ENCODE measurements at places on chromosomes 2 and 18. TPM values are rescaled to one million over a fixed set of nuclear protein-coding genes. Genes with fewer than 3 reads are reported as not detected.
A peak's percentile ranks its signal among the peaks of the same experiment; 100 is the strongest.

DNA sequence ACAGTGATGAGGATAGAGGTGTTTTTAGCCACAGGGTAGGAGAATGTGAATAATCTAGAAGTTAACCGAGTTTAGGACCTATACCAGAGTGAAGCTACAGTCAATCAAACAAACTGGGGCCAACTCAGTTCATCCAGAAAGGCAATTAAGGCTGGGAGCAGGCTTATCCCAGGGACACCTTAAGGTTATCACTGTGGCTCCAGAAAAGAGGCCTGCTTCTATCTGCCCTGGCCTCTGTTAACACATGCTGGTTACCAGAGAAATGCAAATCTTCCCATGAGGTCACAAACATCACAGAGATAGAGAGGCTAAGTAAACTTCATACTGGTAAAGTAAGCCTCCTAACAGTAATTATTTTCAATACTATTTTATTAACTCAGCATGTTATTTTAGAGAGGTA lies 93.2 kb upstream of the GRB14 start:
- H3K4me3 ChIP-seq = no peak overlapping the region
- H3K36me3 ChIP-seq = no peaks in the 10 kb centered on the region
- H3K27ac ChIP-seq = no peak overlapping the region
- H3K27me3 ChIP-seq = no peaks in the 10 kb centered on the region
- DNase-seq = no peak
- peaks cover 17% of the 10 kb centered on the region for H3K4me1 ChIP-seq

DNA sequence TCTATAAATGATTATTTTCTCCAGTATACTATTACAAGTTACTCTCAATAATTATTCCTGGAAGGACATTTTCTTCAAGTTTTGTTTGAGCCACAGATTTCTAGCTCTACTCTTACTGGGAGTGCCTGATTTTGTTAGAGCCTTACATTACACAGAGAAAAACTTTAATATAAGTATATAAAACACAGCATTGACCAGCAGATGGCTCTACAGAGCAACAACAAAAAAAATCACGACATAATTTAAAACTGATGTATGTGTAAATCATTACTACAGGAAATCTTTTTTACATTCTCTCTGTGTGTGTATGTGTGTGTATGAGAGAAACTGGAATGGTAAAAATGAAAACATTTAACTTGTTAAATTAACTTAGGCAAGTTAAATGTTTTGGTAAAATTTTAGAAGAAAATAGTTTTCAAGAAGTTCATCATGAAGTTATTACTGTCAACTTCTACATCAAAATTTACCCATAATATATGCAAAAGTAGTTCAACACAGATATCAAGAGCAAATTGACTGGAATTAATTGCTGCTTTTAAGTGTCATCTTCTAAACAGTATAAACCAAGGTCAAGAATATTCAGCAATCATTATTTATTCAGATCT lies 103.3 kb downstream of the MDH1 start:
- DNase-seq = no peak
- no peak overlapping the region for H3K27ac ChIP-seq

DNA sequence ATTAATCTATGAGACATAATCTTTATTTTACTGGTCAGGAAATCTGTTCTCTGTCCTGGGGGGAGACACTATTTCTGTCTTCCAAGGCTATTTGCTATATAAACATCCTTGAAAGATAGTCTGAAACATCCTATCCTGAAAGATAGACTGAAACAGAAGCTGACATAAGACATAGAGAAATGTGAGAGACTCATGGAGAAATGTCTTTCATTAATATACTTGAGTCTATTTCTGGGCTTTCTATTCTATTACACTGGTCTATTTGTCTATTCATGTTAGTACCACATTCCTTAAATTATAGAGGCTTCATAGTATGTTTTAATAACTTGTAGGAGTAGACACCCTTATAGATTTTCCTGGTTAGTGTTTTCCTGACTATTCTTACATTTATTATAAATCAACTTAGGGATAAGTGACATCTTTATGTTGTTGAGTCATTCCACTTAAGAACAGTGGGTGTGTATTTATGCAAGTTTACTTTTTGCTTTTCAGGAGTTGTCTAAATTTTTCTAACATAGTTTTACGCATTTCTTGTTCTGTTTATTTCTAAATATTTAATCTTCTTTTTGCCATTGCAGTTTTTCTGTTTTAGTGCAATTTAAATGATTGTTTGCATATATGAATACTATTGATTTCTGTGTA lies 244.9 kb upstream of the ZSWIM2 start:
- no peak overlapping the region for H3K4me3 ChIP-seq
- DNase-seq = no peak
- peaks cover 23% of the 10 kb centered on the region for H3K27me3 ChIP-seq
- no peak overlapping the region for H3K27ac ChIP-seq

GRCh38 chr2:129741165-129741564 lies 238.3 kb upstream of the RAB6C start:
- H3K27ac ChIP-seq = no peak overlapping the region
- H3K27me3 ChIP-seq = no peaks in the 10 kb centered on the region
- no peaks in the 10 kb centered on the region for H3K4me1 ChIP-seq
- no peak for DNase-seq
- H3K36me3 ChIP-seq = no peaks in the 10 kb centered on the region

- H3K36me3 ChIP-seq = no peaks in the 10 kb centered on the region
- H3K27me3 ChIP-seq = peaks cover 26% of the 10 kb centered on the region
- DNase-seq = peak; percentile 92
- H3K4me1 ChIP-seq = peaks cover 6% of the 10 kb centered on the region
Observed at GRCh38 chr2:214410918-214411554, at the start of gene VWC2L. TSS of gene VWC2L (plus strand) at chr2:214411054. CDS start at chr2:214414194, 3,140 bp downstream.

GRCh38 chr2:176582176-176582575 lies 312.9 kb downstream of the MTX2 start:
- H3K4me3 ChIP-seq = no peak overlapping the region
- peaks cover 10% of the 10 kb centered on the region for H3K4me1 ChIP-seq
- peaks cover 29% of the 10 kb centered on the region for H3K27me3 ChIP-seq
- no peak for DNase-seq
- no peaks in the 10 kb centered on the region for H3K36me3 ChIP-seq

- peaks cover 88% of the 10 kb centered on the region for H3K4me1 ChIP-seq
- H3K27ac ChIP-seq = peak overlapping the region; percentile 91
- H3K36me3 ChIP-seq = peaks cover 6% of the 10 kb centered on the region
- no peak overlapping the region for H3K4me3 ChIP-seq
Observed at GRCh38 chr18:48831802-48832201, 119.0 kb downstream of the SMAD7 start.

- no peak for DNase-seq
- H3K4me3 ChIP-seq = no peak overlapping the region
- H3K27ac ChIP-seq = no peak overlapping the region
- H3K27me3 ChIP-seq = peaks cover 6% of the 10 kb centered on the region
- no peaks in the 10 kb centered on the region for H3K36me3 ChIP-seq
Observed at GRCh38 chr2:201105759-201106158, 10.2 kb upstream of the CFLAR start.

GRCh38 chr2:46770622-46771021 lies 145.0 kb downstream of the MCFD2 start:
- no peak overlapping the region for H3K4me3 ChIP-seq
- peaks cover 18% of the 10 kb centered on the region for H3K4me1 ChIP-seq
- peaks cover 3% of the 10 kb centered on the region for H3K36me3 ChIP-seq
- H3K27ac ChIP-seq = peak overlapping the region; percentile 59
- H3K27me3 ChIP-seq = no peaks in the 10 kb centered on the region
- no peak for DNase-seq

GRCh38 chr18:74282755-74283554 lies 8.8 kb downstream of the CYB5A start:
- peaks cover 18% of the 10 kb centered on the region for H3K4me1 ChIP-seq
- no peaks in the 10 kb centered on the region for H3K27me3 ChIP-seq
- no peak overlapping the region for H3K27ac ChIP-seq
- no peak for DNase-seq
- no peak overlapping the region for H3K4me3 ChIP-seq
- H3K36me3 ChIP-seq = no peaks in the 10 kb centered on the region

- DNase-seq = no peak
- no peaks in the 10 kb centered on the region for H3K36me3 ChIP-seq
- H3K4me3 ChIP-seq = no peak overlapping the region
Observed at GRCh38 chr2:134039912-134040581, 213.8 kb upstream of the MGAT5 start.

DNA sequence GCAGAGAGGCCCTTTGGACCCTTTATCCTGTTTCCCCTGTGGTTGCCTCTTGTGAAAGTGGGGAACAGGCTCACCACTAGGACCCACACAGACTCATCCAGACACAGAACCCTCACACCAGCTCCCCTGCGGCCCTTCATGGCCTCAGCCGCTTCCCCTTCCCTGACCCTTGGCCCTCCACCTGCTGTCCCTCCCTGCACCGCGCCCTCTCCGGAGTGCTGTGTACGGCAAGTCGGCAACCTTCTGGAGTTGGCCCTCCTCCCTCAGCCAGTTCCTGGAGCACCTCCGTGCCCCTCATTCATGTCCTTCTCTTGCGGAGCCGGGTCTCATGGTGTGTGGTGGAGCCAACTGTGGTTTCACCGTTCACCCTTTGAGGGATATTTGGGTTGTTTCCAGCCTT lies 44.0 kb downstream of the CTDP1 start:
- DNase-seq = no peak
- no peak overlapping the region for H3K27ac ChIP-seq
- no peak overlapping the region for H3K4me3 ChIP-seq

- no peaks in the 10 kb centered on the region for H3K27me3 ChIP-seq
- no peak overlapping the region for H3K27ac ChIP-seq
- DNase-seq = no peak
- H3K36me3 ChIP-seq = no peaks in the 10 kb centered on the region
Observed at GRCh38 chr18:37547196-37547827, 18.3 kb downstream of the CELF4 start.

DNA sequence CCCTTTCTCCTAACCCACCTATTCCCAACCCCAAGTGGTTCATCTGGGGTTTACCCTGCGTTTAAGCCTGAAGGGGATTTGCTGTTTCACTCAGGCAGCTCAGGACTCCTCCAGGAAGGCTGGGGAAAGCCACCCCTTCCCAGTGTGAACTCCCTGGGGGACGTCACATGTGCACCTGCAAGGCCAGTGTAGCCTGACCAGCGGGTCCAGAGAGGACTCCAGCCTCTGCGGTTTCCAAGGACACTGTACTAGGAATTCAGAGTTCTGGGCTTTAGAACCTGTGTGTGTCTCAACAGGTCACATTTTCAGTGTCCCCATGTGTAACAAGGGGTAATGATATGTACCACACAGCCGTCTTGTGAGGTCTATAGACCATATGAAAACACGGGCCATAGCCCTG lies 17.9 kb downstream of the EHD3 start:
- H3K27ac ChIP-seq = no peak overlapping the region
- H3K4me3 ChIP-seq = no peak overlapping the region
- H3K36me3 ChIP-seq = peaks cover 11% of the 10 kb centered on the region
- no peak for DNase-seq
- H3K27me3 ChIP-seq = no peaks in the 10 kb centered on the region

DNA sequence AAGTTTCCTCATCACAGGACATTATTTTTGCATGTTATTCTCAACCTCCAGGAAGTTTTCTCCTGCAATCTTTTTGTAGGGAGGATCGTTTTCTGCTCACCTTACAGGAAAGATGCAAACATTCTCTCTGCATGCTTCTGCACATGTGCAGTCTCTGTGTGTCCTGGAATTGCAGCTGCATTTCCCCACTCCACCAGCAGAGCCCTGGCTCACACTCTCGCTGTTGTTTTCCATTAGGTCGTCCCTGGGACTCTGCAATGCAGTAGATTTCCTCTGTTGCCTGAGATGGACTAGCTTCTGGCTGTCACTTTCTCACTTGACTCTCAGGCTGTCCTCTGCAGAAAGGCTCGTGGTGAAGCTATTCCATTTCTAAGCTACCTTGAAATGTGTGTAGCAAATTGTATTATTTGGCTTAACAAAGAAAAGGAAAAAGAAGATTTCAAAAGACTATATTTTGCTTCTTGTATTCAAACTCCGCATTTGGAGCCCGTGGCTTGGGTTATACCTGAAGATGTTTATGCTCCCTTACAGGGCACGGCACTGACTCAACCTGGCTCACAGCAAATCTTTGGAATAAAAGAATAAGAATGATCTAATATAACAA lies 346.7 kb downstream of the RAD51AP2 start:
- H3K4me3 ChIP-seq = no peak overlapping the region
- H3K27ac ChIP-seq = no peak overlapping the region
- DNase-seq = no peak
- H3K36me3 ChIP-seq = no peaks in the 10 kb centered on the region

DNA sequence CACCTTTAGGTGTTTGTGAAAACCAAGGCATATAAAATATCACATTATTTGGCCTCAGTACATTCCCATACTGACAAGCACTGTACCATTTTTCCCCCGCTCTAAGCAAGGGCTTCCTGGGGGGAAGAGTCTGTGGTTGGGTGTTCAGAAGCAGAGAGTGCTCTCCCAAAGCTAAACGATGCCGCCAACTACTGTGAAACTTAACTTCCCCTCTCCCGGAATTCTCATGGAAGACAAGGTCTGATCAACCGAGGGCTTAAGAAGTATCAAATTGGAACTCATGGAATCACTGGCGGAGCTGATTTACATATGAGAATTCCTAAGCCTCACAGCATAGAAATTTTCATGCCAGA lies 433 bp upstream of the MFF start:
- H3K4me3 ChIP-seq = peak overlapping the region; percentile 90
- peak overlapping the region; percentile 94 for H3K27ac ChIP-seq
- H3K27me3 ChIP-seq = no peaks in the 10 kb centered on the region

Gene MC4R
- not detected for total RNA-seq

Gene SERPINB12
- not detected for total RNA-seq

Gene EMILIN1
- 212 TPM for total RNA-seq

Gene DNER
- total RNA-seq = 0.19 TPM

Gene TACR1
- total RNA-seq = not detected

Gene FEV
- not detected for total RNA-seq

Gene UPP2
- total RNA-seq = not detected

Gene STPG4
- total RNA-seq = 0.37 TPM

Gene STAT4
- total RNA-seq = 1.3 TPM

Gene MEIS1
- total RNA-seq = 0.86 TPM

Gene IL1RN
- total RNA-seq = not detected

Gene UGT1A3
- total RNA-seq = not detected

Measured in osteocyte (in vitro differentiated cells).